ENCODE measurements at places on chromosomes 12 and 14. TPM values are rescaled to one million over a fixed set of nuclear protein-coding genes. Genes with fewer than 3 reads are reported as not detected.

RNASE1 gene
- total RNA-seq = not detected

KRT7 gene
- total RNA-seq = 512 TPM

BCL2L14 gene
- not detected for total RNA-seq

ALX1 gene
- not detected for total RNA-seq

RNASE7 gene
- total RNA-seq = 17.1 TPM

DACT1 gene
- 0.07 TPM for total RNA-seq

CLEC9A gene
- total RNA-seq = not detected

KRT79 gene
- total RNA-seq = not detected

ARF6 gene
- 110 TPM for total RNA-seq

SPIC gene
- total RNA-seq = not detected

NFE2 gene
- total RNA-seq = 0.14 TPM

PMCH gene
- not detected for total RNA-seq

PLEKHD1 gene
- total RNA-seq = not detected
